ENCODE measurements at places on chromosomes 12 and 14.

DNA sequence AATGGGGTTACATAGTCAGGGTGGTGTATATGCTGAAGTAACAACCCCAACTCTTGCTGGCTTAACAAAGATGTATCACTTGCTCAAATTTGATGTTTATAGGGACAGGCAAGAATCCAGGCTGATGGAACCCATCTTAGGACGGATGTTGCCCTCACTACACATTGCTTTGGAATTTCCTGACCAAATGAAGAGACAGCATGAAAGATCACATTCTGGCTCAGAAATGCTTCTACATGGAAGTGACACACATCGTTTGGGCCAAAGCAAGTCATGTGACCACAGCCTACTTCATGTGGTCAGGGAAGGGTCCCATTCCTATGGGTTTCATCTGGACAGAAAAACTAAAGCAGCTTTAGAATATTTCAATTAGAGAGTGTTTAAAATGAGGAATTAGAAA, 345.8 kb downstream of the TMEM132D start:
- DNase-seq: no peak

GRCh38 chr14:90491221-90491885, 94.5 kb downstream of the CALM1 start:
- no peak for DNase-seq

DNA sequence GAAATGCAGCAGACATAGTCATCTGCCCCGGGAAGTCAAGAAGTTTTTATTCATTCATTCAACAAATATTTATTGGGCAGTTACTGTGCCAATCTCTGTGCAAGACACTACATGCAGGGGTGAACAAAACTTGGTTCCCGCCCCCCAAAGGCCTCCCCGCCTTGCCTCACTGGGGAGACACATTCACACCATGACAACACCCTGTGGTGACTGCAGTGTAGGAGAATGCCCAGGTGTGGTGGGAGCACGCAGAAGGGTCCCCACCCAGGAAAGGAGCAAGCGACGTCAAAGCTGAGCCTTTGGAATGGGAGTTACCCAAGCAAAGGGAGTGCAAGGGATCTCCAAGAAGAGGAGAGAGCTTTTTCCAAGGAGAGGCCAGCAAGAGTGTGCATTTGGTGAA, 1.6 kb upstream of the AQP6 start:
- DNase-seq: no peak

DNA sequence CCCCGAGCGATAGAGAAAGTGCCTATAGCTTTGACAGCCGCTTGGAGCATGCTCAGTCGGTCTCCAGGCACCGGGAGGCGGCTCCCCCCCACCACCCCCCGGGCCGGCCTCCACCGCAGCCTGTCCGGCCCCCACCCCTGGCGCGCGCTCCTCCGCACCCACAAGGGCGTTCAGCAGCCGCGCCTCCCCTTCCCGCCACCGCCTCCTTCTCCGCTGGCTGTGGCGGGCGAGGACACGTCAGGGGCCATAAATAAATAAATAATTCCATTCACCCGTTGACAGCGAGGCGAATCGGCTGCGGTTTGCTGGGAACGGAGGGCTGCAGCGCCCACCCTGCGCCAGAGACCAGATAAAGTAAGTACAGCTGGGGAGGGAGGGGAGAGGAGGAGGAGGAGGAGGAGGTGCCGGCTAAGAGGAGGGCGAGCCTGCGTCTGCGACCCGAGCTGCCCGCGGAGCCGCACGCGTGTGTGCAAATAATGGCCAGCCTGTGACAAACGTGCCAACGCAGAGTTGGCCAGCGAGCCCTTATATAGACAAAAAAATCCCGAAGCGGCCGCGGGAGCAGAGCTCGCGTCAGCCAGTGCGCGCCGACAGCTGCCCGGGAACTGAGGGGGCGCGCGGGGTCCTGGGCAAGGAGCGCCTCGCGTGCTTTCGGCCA, at the start of gene SLC16A7:
SLC16A7 (plus strand) TSS at position 147 of the 658 bp plus-strand sequence. CDS start 108,773 bp downstream, outside the sequence.
- DNase-seq: peak; percentile 68

DNA sequence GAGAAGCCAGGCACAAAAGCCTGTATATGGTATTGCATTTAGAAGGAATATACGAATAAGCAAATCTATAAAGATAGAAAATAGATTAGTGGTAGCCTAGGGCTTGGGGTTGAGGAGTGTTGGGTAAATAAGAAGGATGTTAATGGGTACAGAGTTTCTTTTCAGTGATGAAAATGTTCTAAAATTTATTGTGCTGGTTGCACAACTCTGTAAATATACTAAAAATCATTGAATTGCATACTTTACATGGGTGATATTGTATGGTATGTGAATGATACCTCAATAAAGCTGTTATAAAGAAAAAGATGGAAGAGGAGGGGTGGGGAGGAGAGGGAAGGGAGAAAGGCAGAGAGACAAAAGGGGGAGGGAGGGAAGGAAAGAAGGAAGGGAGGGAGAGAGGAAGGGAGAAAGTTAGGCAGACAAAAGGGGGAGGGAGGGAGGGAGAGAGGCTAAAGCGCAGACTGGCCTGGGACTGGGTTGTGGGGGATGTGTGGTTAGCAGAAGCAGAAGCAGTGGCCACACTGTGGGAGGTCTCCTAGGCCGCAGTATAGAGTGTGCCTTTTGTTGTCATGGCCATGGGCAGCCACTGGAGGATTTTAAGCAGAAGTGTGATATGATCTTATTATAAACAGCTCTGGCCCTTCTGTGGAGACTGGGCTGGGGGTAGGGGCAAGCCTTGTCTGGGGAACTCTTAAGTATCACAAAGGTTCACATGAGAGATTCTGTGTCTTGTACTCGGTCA, 73.6 kb upstream of the ELK3 start:
- no peak for DNase-seq

GRCh38 chr12:63764481-63764880, 15.2 kb upstream of the RXYLT1 start:
- DNase-seq: no peak

DNA sequence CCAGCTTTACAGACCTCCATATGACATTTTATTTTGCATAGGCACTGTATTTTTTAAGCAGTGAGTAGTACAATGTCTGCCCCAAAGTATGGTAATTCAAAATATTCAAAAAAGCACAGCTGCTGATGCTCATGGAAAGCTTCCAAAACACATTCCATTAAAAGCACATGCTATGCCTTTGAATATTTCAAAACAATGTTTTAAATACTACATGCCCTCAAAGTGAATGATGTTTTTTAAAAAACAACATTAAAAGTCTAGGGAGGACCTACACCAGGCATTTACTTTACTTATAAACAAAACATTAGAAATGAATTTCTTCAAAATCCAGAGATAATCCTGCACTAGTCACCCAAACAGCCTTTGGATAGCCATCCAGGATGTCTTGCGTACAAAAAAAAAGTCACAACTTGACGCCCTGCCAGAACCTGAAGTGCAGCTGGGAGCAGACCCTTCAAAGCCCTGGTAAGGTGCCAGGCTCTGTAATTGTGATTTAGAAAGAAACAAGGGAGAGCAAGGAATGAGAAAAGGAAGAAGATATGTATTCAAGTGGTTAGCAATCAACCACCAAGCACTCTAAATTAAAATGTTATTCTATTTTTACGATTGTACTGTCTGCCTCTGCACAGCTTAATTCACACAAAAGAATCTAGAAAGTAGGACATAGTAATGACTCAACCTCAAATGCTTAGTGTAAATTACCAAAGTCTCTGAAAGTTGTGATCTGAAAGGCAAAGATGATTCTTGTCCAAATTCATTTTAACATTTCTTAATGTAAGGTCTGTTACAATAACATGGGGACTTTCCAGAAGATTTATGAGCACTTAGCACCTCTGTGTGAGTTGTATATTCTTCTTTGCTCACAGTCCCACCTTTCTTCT, 31.9 kb downstream of the CEP83 start:
- no peak for DNase-seq

GRCh38 chr14:105647784-105648608, 121.6 kb downstream of the TMEM121 start:
- DNase-seq: no peak

DNA sequence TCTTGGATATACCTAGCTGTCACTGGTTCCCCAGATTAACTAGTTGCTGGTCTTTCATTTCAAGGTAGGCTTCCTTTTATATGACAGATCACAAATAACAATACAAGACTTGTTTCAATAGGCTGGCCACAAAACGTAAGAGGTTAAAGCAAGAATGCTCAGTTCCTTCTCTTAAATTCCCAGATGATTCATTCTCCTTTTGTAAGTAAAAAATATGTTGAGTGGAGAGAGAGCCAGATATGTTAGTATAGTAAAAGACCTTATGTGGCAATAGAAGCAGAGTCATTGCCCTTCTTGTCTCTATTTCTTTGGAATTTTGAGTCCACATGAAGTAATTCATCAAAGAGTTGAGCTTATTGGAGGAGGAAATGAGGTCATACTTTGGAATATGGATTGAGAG, 939.0 kb upstream of the ATXN7L3B start:
- DNase-seq: no peak

- no peak for DNase-seq
Observed at GRCh38 chr12:70408004-70408790, 42.1 kb downstream of the KCNMB4 start.

DNA sequence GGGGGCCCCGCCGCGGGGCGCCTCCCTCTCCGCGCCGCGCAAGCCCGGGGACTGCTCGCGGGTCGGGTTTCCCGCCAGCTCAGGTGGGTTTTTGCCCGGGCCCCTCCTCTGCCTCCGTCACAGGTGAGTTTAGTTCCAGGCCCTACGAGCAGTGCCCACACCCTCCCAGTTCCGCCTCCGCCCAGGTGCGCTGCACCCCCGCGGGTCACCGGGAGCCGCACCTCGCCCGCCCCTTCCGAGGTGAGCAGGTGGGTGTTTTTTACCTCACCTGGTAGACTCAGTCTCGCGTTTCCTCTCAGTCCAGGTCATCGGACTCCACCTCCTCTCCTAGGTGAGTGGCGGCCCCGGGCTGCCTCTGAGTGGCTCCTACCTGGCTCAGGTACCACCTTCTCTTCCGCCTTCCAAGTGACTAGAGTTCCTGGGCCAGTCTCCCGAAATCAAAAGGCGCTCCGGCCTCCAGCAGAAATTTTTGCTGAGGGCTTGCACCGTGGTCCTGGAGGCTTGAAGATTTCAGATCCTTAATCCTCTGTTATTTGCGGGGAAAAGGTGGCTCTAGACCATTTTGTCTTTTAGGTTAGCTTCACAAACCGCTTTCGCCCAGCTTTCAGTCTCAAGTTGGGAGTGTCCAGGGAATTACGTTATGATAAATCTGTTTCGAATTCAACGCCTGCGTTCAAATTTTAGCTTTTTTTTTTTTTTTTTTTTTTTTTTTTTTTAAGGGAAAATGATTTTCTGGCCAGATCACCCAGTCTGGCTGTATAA, at the start of gene TMEM30B:
TMEM30B (minus strand) TSS at position 153 of the 762 bp plus-strand sequence. CDS start 191 bp downstream, outside the sequence.
- no peak for DNase-seq

DNA sequence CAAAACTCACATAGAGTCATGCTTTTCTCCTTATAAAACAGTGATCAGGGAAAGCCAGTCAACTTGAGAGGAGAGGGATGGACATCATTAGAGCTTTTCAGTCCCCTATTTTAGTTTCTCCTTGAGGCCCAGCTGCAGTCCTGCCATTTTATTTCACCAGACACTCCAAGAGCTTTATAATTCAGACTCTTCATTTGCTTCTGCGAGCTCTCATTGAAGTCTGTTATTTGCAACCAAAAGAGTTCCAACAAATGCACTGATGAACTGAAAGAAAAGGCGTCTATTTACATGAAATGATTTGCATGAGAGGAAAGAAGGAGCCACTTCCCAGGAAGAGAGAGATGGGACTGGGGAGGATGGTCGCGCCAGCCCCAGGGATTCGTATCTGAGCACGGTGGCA, 86.8 kb downstream of the NDUFA12 start:
- DNase-seq: no peak
